Right lobe of liver (tissue), 6 donors: ENCODE measurements at places on chromosomes 6 and 20. TPM values are rescaled to one million over a fixed set of nuclear protein-coding genes. Genes with fewer than 3 reads are reported as not detected.

DNA sequence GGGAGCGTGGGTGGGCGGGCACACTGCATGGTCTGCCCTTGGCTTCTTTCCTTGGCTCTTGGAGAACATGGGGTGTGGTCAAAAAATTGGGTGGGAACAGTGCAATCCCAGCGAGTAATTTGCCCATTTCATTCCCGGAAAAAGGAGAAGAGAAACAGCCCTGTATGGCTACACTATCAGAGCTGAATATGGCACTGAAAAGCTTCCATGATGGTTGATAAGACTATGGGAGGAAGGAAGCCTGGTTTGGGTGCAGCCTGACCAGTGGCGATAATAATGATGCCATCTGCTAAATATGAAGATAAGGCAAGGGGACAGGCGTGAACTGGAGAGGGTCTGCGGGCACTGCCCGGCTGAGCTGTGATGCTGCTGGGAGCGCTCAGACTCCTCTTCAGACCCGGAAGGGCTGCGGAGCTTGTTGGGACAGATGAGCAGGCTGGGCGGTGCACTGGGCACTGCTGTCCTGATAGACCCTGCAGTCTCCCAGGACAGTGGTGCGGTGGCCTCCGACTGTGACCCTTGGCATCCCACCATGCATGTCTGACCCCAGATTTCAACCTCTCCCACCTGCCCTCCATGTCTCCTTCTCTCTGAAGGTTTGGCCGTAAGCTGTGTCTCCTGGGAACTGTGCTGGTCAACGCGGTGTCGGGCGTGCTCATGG is 10.2 kb downstream of the SLC22A1 start:
- no peak for DNase-seq

- no peak for DNase-seq
Observed at GRCh38 chr6:33929575-33930288, 125.9 kb upstream of the MLN start.

DNA sequence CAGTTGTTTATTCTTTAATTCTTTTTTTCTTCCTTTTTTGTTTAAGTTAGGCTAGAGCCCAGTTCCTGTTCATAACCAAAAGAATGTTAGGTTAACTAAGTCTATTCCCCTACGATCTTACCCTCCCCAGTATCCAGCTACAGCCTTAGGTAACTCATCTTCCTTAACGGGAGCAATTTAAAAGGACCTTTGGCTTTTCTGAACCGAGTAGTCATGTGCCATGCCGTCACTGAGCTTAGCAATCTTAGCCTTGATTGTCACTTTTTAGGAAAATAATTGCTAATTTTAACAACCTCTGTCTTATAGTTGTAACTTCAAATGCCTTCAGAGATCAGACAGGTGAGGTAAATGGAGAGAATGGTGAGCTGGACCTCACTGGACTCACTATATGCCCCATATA is 6.2 kb downstream of the METTL24 start:
- DNase-seq = no peak

GPR63 gene
- 0.02 TPM for total RNA-seq

SAMD10 gene
- total RNA-seq = 2.7 TPM

GRCh38 chr6:13611715-13612114 is 3.4 kb upstream of the NOL7 start:
- DNase-seq = no peak

GRCh38 chr20:23624324-23624691 is 13.4 kb downstream of the CST3 start:
- DNase-seq = no peak

DNA sequence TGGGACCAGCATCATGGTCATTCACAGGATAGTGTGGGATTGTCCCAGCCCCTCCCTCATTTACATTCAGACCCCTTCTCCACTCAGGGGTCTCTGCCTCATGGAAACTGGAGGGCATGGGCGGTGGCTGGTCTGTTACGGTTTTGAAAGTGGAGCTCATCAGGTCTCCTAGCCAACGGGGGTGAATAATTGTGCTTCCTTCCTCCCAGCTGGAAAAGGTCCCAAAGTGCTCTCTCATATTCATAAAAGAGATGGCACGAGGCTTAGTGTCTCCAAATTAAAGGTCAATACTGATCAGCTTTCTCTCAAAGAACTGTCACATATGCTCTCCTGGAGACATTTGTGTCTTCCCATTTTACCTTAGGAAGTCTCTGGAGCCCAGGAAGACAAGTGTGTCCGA is 19.9 kb downstream of the JARID2 start:
- DNase-seq = no peak

MICB gene
- 1.5 TPM for total RNA-seq

EPHA7 gene
- total RNA-seq = not detected

DNA sequence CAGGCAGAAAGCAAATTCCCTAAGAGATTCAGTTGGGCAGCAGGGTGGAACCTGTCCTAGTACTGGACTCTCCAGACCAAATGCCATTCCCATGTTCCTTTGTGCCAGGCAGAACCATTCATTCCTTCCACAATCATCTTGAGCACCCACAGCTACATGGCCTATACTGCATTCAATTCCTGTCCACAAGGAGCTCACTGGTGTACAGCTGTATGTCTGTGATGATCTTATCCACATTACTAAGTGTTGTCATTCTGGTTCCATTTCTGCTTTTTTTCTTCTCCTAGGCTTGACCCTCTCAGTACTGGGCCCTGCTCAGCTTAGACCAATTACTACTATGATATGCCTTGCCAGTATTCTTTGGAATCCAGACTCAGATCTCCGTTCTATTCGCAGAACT is 27.5 kb downstream of the MAN1A1 start:
- DNase-seq = no peak

- DNase-seq = no peak
Observed at GRCh38 chr6:150251566-150252186, 108.8 kb downstream of the PPP1R14C start.

PRPH2 gene
- not detected for total RNA-seq

- DNase-seq = no peak
Observed at GRCh38 chr20:16576219-16576618, 3.0 kb upstream of the KIF16B start.

GPANK1 gene
- 6.4 TPM for total RNA-seq

STMND1 gene
- not detected for total RNA-seq

DNA sequence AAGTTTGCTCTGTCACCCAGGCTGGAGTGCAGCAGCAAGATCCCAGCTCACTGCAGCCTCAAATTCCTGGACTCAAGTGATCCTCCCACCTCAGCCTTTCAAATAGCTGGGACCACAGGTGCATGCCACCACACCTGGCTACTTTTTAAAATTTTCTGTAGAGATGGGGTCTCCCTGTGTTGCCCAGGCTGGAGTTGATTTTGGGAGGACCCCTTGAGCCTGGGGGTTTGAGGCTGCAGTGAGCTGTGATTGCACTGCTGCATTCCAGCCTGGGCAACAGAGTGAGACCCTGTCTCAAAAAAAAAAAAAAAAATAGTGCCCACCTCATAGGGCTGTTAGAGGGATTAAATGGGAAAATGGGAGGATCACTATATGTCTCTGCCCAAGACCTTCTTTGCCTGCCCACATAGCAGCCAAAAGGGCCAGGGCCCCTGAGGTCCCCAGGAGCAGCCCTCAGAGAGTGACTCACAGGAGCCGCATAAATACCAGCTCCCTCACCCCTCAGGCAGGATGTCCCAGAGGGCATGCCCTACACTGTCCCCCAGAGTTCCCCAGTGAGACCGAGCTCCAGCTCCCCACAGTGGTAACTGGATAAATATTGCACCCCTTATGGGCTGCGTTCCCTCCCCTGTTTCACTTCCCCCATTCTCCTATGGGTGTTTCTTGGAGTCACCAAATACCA is 11.7 kb upstream of the MDGA1 start:
- DNase-seq = no peak

DNA sequence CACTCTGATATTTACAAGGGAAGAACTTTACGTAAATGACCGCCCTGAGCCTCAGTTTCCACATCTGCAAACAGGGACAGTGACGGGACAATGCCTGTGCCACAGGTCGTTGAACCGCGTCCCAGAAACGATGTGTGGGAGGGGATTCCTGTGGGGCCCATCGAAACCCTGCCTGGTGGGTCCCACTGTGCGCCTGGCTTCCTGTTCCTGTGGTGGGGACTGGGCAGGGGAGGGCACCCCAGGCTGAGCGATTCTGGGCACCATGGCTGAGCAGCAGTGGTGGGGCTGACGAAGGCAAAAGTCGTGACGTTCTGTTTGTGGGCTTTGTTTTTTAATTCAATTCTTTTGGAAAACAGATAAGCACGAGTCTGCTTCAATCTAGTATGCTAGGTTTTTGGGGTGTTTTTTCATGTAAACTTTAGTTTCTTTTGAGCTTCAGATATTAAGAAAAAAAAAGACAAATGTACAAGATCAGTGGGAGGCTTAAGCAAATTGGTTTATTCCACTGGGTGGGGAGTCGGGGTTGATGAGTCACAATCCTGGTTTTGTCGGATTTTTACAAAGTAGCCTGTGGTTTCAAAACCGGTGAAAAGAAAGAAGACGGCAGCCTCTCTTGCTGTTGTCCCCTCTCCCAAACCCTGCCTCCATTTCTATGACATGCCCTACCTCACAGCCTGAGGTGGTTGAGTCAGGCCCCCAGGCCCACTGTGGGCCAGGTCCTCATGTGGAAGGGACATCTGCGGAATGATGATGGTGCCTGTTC is 40.4 kb downstream of the GNAS-AS1 start:
- DNase-seq = no peak

DNA sequence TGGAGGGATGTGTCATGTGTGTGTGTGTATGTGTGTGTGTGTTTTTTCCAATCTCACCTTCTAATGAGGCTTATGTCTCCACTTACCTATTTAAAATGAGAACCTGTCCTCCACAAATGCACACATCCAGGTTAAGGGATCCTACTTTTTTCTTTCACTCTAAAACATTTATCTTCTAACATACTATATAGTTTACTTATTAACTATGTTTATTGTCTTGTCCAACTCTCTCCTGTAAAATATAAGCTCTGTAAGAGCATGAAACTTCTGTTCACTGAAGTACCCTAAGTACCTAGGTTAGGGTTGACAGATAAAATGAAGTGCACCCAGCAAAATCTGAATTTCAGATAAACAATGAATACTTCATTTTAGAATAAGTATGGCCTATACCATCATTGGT is 29.2 kb upstream of the RBM24 start:
- no peak for DNase-seq

DLL1 gene
- total RNA-seq = 5.1 TPM

DNA sequence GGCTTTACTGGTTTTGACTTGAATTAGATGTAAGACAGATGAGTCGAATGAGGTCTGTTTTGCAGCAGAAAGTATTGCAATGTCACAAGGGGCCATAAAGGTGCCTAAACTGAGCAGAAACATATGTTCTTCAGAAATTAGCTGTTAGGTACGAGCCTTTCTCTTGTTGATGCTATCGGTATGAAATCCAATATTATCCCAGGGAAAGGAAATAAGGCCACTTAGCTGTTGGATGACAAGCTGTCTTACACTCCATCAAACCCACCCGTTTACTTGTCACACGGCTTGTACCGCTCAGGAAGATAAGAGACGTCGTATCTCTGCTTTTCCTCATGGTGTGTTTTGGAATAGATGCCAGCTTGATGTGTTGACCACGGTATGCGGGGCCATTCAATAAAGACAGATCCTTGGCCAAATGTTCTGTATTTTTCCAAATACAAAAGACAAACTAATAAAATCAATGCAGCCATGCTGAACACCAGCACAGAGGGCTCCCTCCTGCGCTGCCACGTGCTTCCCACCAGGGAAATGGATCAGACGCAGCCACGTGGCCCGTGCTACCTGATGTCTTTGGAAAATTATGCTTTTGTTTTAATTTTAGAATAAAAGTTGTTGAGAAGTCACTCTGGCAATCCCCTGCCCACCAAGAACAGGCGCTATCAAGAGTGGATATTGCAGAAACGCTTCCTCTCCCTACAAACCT is 255.9 kb upstream of the SULF2 start:
- no peak for DNase-seq

- DNase-seq = no peak
Observed at GRCh38 chr20:46580613-46581205, 30.3 kb upstream of the OCSTAMP start.

HLA-G gene
- 0.20 TPM for total RNA-seq

DNA sequence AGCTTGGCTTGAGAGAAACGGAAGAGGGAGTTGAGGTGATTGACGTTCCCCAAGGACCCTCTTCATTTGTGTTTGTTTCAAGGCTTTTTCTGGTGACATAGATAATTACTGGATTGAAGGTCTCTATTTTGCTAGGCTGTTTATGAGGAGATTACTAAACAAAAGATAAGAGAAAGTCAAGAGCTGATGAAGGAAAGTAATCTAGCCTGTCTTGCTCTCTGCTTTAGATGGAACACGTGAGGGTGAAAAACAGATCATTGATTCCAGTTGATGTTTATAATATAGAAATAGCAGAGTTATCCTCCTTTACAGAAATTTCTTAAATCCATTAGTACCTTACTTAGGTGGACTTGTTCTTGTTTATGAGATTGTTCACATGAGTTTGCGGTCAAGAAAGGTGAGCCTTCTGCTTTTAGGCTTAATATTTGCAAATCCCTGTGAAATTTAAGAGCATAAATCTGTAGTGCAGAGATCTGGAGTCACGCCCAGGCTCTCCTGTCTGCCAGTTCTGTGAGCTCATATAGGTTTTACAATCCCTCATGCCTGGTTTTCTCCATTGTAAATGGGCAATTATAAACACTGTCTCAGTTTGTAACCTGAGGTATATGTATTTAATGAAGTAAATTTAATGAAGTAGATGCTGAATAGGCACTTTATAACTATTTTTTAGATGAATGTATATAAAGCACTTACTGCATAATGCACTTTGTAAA is 272.8 kb downstream of the NKAIN2 start:
- DNase-seq = no peak

CCDC28A gene
- 14.6 TPM for total RNA-seq

DNA sequence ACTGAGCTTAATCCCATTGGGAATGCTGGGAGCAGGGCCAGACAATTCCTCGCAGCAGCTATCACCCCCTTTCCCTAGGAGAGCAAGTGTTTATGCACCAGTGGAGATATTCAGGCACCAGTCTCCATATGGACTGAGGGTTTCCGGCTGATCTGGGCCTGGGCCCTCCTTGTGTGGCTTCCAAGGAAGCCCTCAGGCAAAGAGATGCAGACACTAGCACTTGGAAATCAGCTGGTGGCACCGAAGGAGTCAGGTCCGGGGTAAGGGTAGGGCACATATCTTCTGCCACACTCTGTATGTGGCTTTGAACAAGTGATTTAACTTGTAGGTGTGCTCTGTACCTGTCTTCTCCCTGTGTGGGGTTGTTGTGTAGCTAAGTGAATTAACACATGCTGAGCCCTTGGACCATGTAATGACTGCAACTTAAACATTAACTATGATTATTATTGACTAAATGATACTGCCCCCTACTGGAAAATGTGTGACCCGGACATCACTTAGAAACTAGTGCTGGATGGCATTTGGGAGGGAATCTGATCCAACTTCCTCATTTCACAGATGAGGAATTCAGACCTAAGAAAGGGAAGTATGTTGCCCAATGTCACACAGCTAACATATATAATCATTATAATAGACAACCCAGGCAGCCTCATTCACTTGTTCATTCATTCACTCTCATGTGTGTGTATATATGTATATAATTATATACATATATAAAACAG is 19.3 kb upstream of the WFDC2 start:
- no peak for DNase-seq

RHAG gene
- 0.98 TPM for total RNA-seq

GRCh38 chr20:24449026-24449720 is 20.3 kb upstream of the SYNDIG1 start:
- DNase-seq = no peak

TCF15 gene
- not detected for total RNA-seq
